ENCODE measurements at places on chromosomes 11 and 22. TPM values are rescaled to one million over a fixed set of nuclear protein-coding genes. Genes with fewer than 3 reads are reported as not detected.

RRP8 gene
- 28.4 TPM for polyA plus RNA-seq

PDGFD gene
- polyA plus RNA-seq: 0.99 TPM

RPLP2 gene
- 3,784 TPM for polyA plus RNA-seq

EFCAB6 gene
- polyA plus RNA-seq: 0.07 TPM

TP53I11 gene
- polyA plus RNA-seq: 10.2 TPM

KRTAP5-9 gene
- 0.67 TPM for polyA plus RNA-seq

CHST1 gene
- 4.9 TPM for polyA plus RNA-seq

GDPD4 gene
- 0.18 TPM for polyA plus RNA-seq

NPAS4 gene
- 0.22 TPM for polyA plus RNA-seq

ELF5 gene
- 0.08 TPM for polyA plus RNA-seq

TREH gene
- 2.3 TPM for polyA plus RNA-seq

MRGPRF gene
- 5.0 TPM for polyA plus RNA-seq

MMP8 gene
- 10.2 TPM for polyA plus RNA-seq

NPTXR gene
- 1.2 TPM for polyA plus RNA-seq

CCDC81 gene
- polyA plus RNA-seq: 0.58 TPM

DDX6 gene
- polyA plus RNA-seq: 42.1 TPM

TMEM9B gene
- polyA plus RNA-seq: 34.2 TPM

ST14 gene
- polyA plus RNA-seq: 10.7 TPM

BACE1 gene
- 4.0 TPM for polyA plus RNA-seq

C22orf23 gene
- 0.04 TPM for polyA plus RNA-seq

ADAMTS8 gene
- polyA plus RNA-seq: 0.48 TPM

HORMAD2 gene
- polyA plus RNA-seq: not detected

OR52H1 gene
- not detected for polyA plus RNA-seq

TRPM5 gene
- polyA plus RNA-seq: 0.02 TPM

HMBS gene
- polyA plus RNA-seq: 42.0 TPM

C22orf31 gene
- not detected for polyA plus RNA-seq

FOLR2 gene
- 26.6 TPM for polyA plus RNA-seq

MB gene
- polyA plus RNA-seq: 0.93 TPM

LRRC32 gene
- 29.5 TPM for polyA plus RNA-seq

TMEM191C gene
- 6.6 TPM for polyA plus RNA-seq

CARNS1 gene
- polyA plus RNA-seq: 1.8 TPM

DKK3 gene
- polyA plus RNA-seq: 14.2 TPM

MPZL2 gene
- 1.6 TPM for polyA plus RNA-seq

XKR3 gene
- polyA plus RNA-seq: 0.09 TPM

RASD2 gene
- 0.13 TPM for polyA plus RNA-seq

MUC6 gene
- polyA plus RNA-seq: 0.11 TPM

FAM181B gene
- 0.09 TPM for polyA plus RNA-seq

CLTCL1 gene
- 1.0 TPM for polyA plus RNA-seq

KAT5 gene
- 103 TPM for polyA plus RNA-seq

OR4D5 gene
- not detected for polyA plus RNA-seq

PNPLA2 gene
- 46.3 TPM for polyA plus RNA-seq

ARHGAP42 gene
- polyA plus RNA-seq: 3.5 TPM

CBLIF gene
- not detected for polyA plus RNA-seq

All from spleen (tissue), 13 donors.